ENCODE measurements at places on chromosomes 4 and X.

DNA sequence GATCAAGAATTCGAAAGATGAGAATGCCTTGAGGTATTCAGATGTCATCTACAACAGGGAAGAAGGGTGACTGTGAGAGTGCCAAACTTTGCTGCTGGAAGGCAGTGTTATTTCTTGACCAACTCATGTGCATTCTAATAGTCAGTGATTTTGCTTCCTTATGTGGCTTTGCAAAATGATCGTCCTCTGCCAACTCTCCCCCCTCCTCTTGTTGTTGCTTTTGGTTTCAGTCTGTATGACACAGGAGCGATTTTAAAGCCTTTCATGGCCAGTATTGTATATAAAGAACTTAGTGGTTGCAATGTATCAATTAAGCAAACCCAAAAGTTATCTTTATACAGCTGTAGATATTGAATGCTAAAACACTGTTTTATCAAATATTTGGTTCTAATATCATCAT lies 379.1 kb downstream of the IL1RAPL1 start:
- DNase-seq = no peak

- no peak for DNase-seq
These were observed 123.4 kb downstream of the SPCS3 start for GRCh38 chr4:176443117-176443516.

DNA sequence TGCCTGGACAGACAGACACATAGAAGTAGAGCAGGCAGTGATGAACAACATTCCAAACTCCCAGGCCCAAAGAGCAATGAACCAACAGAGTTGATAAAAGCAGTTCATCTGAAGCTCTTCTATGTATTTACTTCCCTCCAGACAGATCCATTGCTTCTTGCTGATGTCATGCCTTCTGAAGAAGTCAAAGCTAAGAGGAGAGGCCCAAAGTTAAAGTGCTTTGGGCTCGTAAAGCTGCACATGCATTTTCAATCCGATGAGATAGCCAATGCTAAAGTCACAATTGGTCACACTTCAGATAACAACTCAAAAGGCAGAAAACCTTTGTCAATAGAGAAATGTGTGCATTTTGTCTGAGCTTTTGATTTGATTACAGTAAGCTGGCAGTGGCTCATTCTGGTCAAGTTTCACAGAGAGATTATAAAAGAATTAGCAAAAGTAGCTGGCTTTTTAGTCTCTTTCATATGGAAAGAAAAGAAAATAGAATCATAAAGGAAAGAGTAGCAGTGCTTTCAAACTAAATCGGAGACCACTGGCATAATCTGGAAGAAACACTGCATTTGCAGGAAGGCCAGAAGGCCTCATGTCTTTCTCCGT lies 82.0 kb downstream of the GPC4 start:
- DNase-seq = no peak

- no peak for DNase-seq
These were observed 330.9 kb downstream of the CXXC4 start for GRCh38 chr4:104163820-104164219.

- no peak for DNase-seq
These were observed 36.9 kb downstream of the FHDC1 start for GRCh38 chr4:152972821-152973628.

DNA sequence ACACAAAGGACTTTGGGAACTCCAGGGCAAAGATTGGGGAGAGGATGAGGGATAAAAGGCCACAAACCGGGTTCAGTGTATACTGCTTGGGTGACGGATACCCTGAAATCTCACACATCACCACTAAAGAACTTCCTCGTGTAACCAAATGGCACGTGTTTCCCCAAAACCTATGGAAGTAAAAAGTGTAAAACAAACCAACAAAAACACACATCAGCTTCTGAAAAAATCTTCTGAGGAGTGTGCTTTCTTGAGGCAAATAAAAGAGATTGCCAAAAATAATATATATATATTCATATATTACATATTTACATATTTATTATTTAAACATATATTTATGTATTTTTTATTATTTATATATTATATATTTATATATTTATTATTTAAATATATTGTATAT lies 3.9 kb downstream of the P2RY8 start:
- no peak for DNase-seq

GRCh38 chr4:139011225-139011950 lies 4.2 kb upstream of the NOCT start:
- DNase-seq = peak; percentile 80

- DNase-seq = peak; percentile 50
These were observed at the start of gene SRPX2 for GRCh38 chrX:100643956-100644860. Gene SRPX2, plus strand, starts transcription at chrX:100644199. Its CDS starts 2,124 bp downstream, at chrX:100646323.

- peak; percentile 56 for DNase-seq
These were observed 5.9 kb downstream of the ADD1 start for GRCh38 chr4:2849267-2850152.

DNA sequence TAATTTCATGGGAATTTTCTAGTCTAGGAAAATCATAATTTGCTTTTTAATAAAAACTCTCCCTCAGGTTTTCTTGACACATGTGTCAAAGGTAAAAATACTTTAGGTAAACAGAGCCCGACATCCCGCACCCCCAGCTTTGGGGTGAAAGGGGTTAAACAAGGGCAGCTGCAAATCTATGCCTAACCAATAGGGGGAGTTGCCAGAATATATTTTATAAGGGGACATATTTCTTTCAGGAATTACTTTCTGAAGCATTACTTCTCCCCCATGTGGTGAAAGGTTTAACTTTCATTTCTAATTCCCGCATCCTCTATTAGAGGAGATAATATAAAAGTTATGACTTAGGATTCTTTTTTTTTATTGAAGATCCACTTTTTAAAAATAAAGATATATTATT lies 53.9 kb upstream of the HEPH start:
- peak; percentile 8 for DNase-seq

- no peak for DNase-seq
These were observed 14.6 kb upstream of the MSANTD1 start for GRCh38 chr4:3234171-3235029.

GRCh38 chrX:33741807-33742206 lies 390.3 kb downstream of the FAM47A start:
- no peak for DNase-seq

DNA sequence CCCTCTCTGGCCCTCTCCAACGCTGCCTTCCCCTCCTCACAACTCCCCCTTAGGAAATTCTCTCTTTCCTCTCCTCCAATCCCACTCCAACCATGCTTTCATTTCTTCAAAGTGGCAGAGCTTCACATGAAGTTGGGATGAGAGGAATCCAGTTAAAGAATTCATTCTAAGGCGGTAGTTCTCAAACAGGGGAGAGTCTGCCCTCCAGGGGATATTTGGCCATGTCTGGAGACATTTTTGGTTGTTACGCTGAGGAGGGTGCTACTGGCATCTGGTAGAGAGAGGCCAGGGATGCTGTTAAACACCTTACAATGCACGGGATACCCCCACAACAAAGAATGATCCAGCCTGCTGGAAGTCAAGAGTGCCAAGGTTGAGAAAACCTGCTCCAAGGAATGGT lies 40.5 kb upstream of the PHKA2 start:
- DNase-seq = no peak

DNA sequence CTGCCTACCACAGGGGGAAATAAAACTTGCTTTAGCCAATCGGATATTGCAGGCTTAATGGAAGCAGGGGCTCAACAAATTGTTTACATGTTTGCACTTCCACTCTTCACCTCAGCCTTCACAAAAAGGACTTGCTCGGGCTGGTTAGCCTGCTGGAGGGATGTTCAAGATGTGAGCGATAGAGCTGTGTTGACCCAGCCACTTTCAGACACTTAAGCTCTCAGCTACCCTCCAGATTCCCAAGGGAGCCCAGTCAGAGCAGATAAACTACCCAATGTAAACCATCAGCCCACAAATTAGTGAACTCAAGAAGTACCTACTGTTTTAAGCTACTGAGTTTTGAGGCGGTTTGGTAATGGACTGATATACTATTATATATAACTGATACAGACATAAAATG lies 508.4 kb upstream of the FTHL17 start:
- no peak for DNase-seq

- no peak for DNase-seq
These were observed 37.9 kb downstream of the RAB40AL start for GRCh38 chrX:102975016-102975415.

GRCh38 chr4:77697860-77698590 lies 92.4 kb downstream of the CXCL13 start:
- peak; percentile 53 for DNase-seq

DNA sequence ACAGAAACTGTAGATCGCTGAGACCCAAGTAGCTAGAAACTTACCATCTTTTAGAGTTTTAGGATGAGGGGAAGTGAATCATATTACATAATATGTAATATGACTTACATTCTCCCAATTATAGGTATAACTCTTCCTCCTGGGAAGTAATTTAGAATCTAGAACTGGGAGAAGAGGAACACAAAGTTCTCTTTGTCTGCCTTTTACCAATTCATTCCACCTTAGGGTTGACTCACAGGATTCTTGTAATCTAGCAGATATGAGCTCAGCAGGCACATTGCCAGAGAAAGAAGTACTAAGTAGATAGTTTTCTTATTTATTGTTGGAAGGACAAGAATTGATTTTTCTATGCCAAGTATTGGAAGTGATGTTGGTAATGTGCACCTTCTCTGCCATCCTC lies 58.0 kb upstream of the CCSER1 start:
- no peak for DNase-seq

DNA sequence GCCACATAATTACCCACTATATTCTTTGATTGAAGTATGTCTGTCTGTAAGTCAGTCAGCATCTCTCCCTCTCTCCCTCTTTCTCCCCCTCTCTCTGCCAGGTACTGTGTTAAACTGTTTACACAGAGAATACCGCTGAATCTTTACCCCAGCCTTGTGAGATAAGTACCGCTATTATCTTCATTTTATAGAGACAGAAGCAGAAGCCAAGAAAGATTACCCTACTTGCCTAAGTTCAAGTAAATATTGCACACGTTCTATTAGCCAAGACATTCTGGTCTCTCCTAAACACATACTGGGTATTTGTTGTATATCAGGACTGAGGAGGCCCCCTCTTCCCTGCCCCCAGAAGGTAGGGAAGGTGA lies 695 bp upstream of the GPR101 start:
- DNase-seq = no peak

- no peak for DNase-seq
These were observed 99.5 kb downstream of the COX18 start for GRCh38 chr4:72969976-72970375.

GRCh38 chr4:46032056-46032455 lies 91.8 kb downstream of the GABRG1 start:
- no peak for DNase-seq

GRCh38 chr4:132015321-132015720 lies 1133.8 kb upstream of the PCDH10 start:
- DNase-seq = no peak

DNA sequence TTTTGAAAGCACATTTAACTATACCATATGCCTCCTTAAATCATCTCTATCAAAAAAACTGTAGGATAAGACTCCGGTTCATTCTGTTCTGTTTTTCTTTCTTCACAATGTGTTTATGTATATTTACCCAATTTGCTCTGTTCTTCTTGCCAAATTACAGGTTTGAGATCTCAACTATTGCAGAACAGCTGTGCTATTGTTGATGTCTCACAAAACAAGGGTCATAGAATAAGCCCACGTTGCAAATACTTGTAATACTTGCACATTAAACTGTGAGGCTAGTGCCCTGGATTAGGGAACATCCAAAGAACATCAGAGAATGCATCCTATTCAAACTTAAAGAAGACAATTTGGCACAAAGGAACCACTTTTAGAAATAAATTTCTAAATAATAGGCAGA lies 45.4 kb downstream of the ANTXR2 start:
- DNase-seq = no peak

- DNase-seq = no peak
These were observed 152.8 kb upstream of the ANK2 start for GRCh38 chr4:112896609-112897190.

DNA sequence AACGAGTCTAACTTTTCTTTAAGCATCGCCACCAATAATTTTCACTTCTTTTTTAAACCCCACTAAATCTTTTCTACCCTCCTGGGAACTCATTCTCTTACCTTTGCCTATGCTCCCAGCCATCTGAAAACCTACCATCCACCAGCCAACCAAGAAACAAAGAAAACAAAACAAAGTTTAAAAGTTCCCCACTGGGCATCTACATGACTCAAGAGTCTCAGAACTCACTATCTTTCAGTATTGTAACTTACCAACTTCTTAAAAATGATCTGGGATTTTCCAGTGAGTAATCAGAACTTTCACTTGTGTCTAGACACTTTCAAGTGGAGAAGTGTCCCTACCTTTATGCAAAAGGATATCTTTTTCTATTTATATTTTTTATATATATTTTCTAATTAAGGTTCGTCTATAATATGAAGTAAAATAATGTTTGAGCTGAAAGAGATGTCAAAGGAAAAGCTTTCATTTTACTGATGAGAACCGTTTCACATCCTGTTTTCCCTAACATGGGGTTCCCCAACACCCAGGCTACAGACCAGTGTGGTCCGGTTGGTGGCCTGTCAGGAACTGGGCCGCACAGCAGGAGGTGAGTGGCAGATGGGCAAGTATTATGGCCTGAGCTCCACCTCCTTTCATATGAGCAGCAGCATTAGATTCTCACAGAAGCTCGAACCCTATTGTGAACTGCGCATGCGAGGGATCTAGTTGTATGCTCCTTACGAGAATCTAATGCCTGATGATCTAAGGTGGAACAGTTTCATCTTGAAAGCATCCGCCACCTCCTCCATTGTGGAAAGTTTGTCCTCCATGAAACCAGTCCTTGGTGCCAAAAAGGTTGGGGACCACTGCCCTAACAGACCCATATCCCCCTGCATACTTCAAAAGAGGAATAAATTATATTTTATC lies 9.8 kb upstream of the TIGD2 start:
- DNase-seq = no peak

- DNase-seq = no peak
These were observed 264.3 kb downstream of the NPFFR2 start for GRCh38 chr4:72295966-72296557.

DNA sequence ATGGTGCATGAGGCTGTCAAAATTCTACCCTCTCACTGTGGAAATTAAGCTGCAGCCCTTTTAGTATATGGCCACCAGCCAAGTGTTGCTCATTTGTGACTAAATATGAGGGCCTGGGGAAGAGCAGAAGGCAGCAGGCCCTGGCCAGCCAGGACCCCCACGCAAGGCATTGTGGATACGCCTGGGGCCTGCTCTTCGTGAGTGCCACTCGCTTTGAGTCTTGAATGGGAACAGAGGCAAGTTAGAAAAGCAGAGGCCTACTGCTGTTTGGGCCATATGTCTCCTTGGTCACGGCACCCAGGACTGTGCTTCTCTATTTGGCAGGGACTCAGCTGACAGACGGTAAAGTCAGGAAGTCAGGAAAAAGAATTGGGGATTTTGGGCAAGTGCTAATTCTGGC lies 10.9 kb downstream of the RTL5 start:
- DNase-seq = no peak

GRCh38 chr4:140789759-140790158 lies 33.6 kb upstream of the TBC1D9 start:
- no peak for DNase-seq

Measured in transverse colon (tissue), 4 donors.